ENCODE measurements at places on chromosomes 4 and X. TPM values are rescaled to one million over a fixed set of nuclear protein-coding genes. Genes with fewer than 3 reads are reported as not detected.

The PABPC4L gene
- not detected for total RNA-seq

The ARAF gene
- total RNA-seq: 82.0 TPM

DNA sequence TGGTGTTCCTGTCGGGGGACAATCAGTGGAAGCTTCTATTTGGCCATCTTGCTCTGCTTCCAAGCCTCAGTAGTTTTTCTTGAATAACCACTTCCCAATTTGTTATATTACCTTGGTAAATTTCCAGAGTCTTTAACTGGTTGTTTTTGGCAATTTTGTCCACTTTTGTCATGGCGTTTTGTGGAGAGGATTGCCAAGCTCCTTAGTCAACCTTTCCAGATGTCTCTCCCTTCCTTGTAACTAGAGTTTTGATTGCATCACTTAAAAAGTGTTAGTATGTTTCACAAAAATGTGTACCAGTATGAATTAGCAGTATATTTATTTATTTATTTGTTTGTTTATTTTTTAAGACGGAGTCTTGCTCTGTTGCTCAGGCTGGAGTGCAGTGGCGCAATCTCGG, 15.8 kb upstream of the UXT start:
- no peak for DNase-seq
- H3K4me1 ChIP-seq: no peaks in the 10 kb centered on the region
- H3K27me3 ChIP-seq: no peaks in the 10 kb centered on the region
- H3K36me3 ChIP-seq: no peaks in the 10 kb centered on the region

- H3K4me1 ChIP-seq: peaks cover 48% of the 10 kb centered on the region
- peaks cover 7% of the 10 kb centered on the region for H3K36me3 ChIP-seq
- no peaks in the 10 kb centered on the region for H3K27me3 ChIP-seq
- no peak overlapping the region for H3K4me3 ChIP-seq
- no peak overlapping the region for H3K27ac ChIP-seq
Measured at GRCh38 chrX:21778236-21778635, 20.3 kb upstream of the SMPX start.

The MAGEB2 gene
- not detected for total RNA-seq

GRCh38 chr4:156329779-156330178, 376.1 kb upstream of the CTSO start:
- DNase-seq: no peak
- no peaks in the 10 kb centered on the region for H3K4me1 ChIP-seq
- H3K27me3 ChIP-seq: no peaks in the 10 kb centered on the region
- H3K27ac ChIP-seq: no peak overlapping the region
- H3K4me3 ChIP-seq: no peak overlapping the region

The ARL9 gene
- not detected for total RNA-seq

- H3K4me3 ChIP-seq: no peak overlapping the region
- no peak overlapping the region for H3K27ac ChIP-seq
- H3K27me3 ChIP-seq: no peaks in the 10 kb centered on the region
- DNase-seq: no peak
Measured at GRCh38 chr4:166625018-166625637, 609.2 kb downstream of the SPOCK3 start.

The TTC29 gene
- total RNA-seq: not detected

GRCh38 chr4:7824218-7824617, 115.4 kb downstream of the AFAP1 start:
- peaks cover 28% of the 10 kb centered on the region for H3K4me1 ChIP-seq
- DNase-seq: no peak
- H3K27ac ChIP-seq: no peak overlapping the region
- no peak overlapping the region for H3K4me3 ChIP-seq
- H3K36me3 ChIP-seq: peaks cover 17% of the 10 kb centered on the region

DNA sequence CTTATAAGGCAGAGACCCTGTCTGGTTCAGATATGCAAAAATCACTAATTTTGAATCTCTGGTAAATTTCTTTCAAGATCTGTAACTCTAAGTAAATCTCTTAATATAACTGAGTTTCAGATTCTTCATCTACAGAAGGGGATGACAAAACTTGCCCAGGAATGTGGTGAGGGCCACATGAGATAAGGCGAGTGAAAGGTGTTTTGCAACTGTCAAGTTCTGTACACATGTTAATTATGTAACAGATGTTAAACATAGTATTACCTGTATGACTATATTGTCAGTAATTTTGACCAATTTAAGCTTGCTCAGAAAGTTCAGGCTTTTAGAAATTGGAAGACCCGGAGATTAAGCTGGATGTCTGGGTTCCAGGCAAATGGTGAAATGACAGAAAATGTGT, 549 bp upstream of the GLRB start:
- no peak for DNase-seq
- H3K4me1 ChIP-seq: no peaks in the 10 kb centered on the region
- H3K4me3 ChIP-seq: no peak overlapping the region
- no peaks in the 10 kb centered on the region for H3K36me3 ChIP-seq
- peaks cover 16% of the 10 kb centered on the region for H3K27me3 ChIP-seq

The UGT2B15 gene
- total RNA-seq: not detected

The USP17L11 gene
- total RNA-seq: not detected

The TEX11 gene
- not detected for total RNA-seq

DNA sequence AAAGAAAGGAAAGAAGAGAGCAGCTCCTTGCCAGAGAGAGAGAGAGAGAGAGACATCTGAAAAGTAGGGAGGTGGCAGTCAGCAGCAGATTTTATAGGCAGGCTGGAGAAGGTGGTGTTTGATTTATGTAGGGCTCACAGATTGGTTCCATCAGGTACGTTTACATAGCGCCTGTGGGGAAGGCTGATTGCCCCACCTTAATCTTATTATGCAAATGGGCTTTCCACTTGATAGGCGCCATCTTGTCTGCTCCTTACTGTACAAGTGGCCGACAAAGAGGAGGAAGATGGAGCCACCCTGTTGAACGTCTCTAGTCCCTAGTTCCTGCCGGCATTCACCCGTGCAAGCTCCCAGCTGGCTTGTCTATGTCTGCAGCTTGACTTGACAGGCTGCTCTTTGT, 49.1 kb upstream of the DHRSX start:
- DNase-seq: no peak
- H3K27me3 ChIP-seq: peaks cover 2% of the 10 kb centered on the region
- no peaks in the 10 kb centered on the region for H3K4me1 ChIP-seq
- no peak overlapping the region for H3K27ac ChIP-seq
- no peaks in the 10 kb centered on the region for H3K36me3 ChIP-seq
- H3K4me3 ChIP-seq: no peak overlapping the region

- no peak overlapping the region for H3K4me3 ChIP-seq
- H3K27ac ChIP-seq: no peak overlapping the region
- no peak for DNase-seq
- H3K36me3 ChIP-seq: no peaks in the 10 kb centered on the region
Measured at GRCh38 chr4:128168701-128169100, 107.6 kb downstream of the LARP1B start.

- H3K27ac ChIP-seq: no peak overlapping the region
- DNase-seq: peak; percentile 64
- H3K4me1 ChIP-seq: peaks cover 2% of the 10 kb centered on the region
- no peaks in the 10 kb centered on the region for H3K27me3 ChIP-seq
Measured at GRCh38 chrX:46408553-46409407, 136.4 kb downstream of the ZNF674 start.

The RPL39 gene
- 1,629 TPM for total RNA-seq

The CDKN2AIP gene
- 28.2 TPM for total RNA-seq

DNA sequence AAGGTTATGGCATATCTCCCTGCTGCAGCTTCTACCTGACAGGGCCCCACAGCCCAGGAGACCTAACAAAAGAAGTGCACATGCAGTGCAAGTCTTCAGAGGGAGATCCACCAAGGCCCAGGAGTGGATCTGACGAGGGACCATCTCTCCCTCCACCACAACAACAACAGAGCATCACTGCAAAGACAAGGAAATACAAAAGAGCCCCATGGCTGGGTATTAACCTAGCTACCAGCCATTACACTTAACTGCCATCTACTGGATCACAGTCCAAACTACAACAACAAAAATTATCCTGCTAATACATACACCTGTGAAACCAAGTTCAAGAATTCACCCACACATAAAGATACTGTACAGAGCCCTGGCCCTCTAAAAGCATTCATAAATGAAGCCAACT, 280.2 kb upstream of the SLC7A11 start:
- no peaks in the 10 kb centered on the region for H3K36me3 ChIP-seq
- H3K4me3 ChIP-seq: no peak overlapping the region
- no peaks in the 10 kb centered on the region for H3K4me1 ChIP-seq
- no peak overlapping the region for H3K27ac ChIP-seq

GRCh38 chrX:94977562-94977961, 1303.6 kb downstream of the FAM133A start:
- no peaks in the 10 kb centered on the region for H3K4me1 ChIP-seq
- no peak overlapping the region for H3K4me3 ChIP-seq
- H3K27me3 ChIP-seq: no peaks in the 10 kb centered on the region
- no peak overlapping the region for H3K27ac ChIP-seq
- no peak for DNase-seq

DNA sequence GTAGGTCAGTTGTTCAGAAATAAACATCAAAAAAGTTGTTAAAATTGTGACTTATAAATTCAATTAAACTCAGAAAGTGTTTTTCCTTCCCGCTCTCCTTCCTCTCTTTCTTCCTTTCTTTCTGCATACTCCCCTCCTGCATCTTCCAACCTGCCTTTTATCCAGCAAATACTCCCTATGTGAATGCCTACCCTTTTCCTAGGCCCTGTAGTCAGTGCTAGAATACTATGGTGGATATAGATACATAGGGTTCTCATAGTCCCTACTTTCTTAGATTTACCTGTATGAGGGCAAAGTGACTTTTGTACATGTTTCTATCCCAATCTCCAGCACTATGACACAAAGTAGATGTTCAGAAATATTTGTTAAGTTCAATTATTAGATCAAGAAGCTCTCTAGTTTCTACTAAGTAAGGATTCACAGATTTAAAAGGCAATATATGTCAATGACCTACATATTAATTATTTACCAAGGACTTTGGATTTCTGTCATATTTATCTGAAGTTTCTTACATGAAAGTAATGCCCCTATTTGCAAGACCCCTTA, 732 bp downstream of the SULT1E1 start:
- no peaks in the 10 kb centered on the region for H3K36me3 ChIP-seq
- H3K4me1 ChIP-seq: no peaks in the 10 kb centered on the region
- no peak overlapping the region for H3K4me3 ChIP-seq

- H3K27me3 ChIP-seq: peaks cover 8% of the 10 kb centered on the region
- no peak overlapping the region for H3K4me3 ChIP-seq
- H3K27ac ChIP-seq: no peak overlapping the region
Measured at GRCh38 chr4:163447481-163447880, 26.1 kb downstream of the TKTL2 start.

- no peak for DNase-seq
- H3K4me3 ChIP-seq: no peak overlapping the region
- peaks cover 7% of the 10 kb centered on the region for H3K36me3 ChIP-seq
- no peak overlapping the region for H3K27ac ChIP-seq
- H3K27me3 ChIP-seq: no peaks in the 10 kb centered on the region
Measured at GRCh38 chrX:150870487-150871340, 27.8 kb downstream of the CD99L2 start.

GRCh38 chr4:109798866-109799265, 2.9 kb downstream of the CFI start:
- H3K27me3 ChIP-seq: peaks cover 15% of the 10 kb centered on the region
- H3K36me3 ChIP-seq: no peaks in the 10 kb centered on the region
- no peak for DNase-seq
- no peak overlapping the region for H3K4me3 ChIP-seq
- no peaks in the 10 kb centered on the region for H3K4me1 ChIP-seq

GRCh38 chr4:53644607-53645006, 53.3 kb upstream of the LNX1 start:
- peaks cover 3% of the 10 kb centered on the region for H3K27me3 ChIP-seq
- H3K4me3 ChIP-seq: no peak overlapping the region
- no peaks in the 10 kb centered on the region for H3K4me1 ChIP-seq
- H3K27ac ChIP-seq: no peak overlapping the region
- H3K36me3 ChIP-seq: no peaks in the 10 kb centered on the region
- no peak for DNase-seq

- H3K27me3 ChIP-seq: no peaks in the 10 kb centered on the region
- peaks cover 9% of the 10 kb centered on the region for H3K36me3 ChIP-seq
- no peak overlapping the region for H3K27ac ChIP-seq
- DNase-seq: no peak
- peaks cover 23% of the 10 kb centered on the region for H3K4me1 ChIP-seq
Measured at GRCh38 chrX:7109838-7110793, 37.4 kb upstream of the STS start.

The PLAC8 gene
- total RNA-seq: 395 TPM

The GYG2 gene
- not detected for total RNA-seq
